ENCODE measurements at places on chromosomes 13 and 19.
A peak's percentile ranks its signal among the peaks of the same experiment; 100 is the strongest.

GRCh38 chr19:15452111-15453047, 2.6 kb upstream of the WIZ start:
- peak; percentile 53 for DNase-seq

- DNase-seq: no peak
Observed at GRCh38 chr19:55481148-55481793, 3.7 kb upstream of the NAT14 start.

GRCh38 chr19:16861834-16862233, 27.0 kb upstream of the F2RL3 start:
- no peak for DNase-seq

GRCh38 chr13:114025714-114026431, 52.0 kb upstream of the C13orf46 start:
- DNase-seq: no peak

- no peak for DNase-seq
Observed at GRCh38 chr19:41957838-41958366, 1.2 kb downstream of the RABAC1 start.

DNA sequence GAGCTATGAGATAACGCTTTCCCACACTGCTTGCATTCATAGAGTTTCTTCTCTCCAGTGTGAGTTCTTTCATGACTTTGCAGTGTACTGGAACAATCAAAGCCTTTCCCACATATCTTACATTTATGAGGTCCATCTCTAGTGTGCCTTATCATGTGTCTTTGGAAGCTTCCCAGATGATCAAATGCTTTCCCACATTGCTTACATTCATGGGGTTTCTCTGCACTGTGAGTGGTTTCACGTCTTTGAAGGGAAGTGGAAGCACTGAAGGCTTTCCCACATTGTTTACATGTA, 14.9 kb upstream of the ZNF442 start:
- no peak for DNase-seq

DNA sequence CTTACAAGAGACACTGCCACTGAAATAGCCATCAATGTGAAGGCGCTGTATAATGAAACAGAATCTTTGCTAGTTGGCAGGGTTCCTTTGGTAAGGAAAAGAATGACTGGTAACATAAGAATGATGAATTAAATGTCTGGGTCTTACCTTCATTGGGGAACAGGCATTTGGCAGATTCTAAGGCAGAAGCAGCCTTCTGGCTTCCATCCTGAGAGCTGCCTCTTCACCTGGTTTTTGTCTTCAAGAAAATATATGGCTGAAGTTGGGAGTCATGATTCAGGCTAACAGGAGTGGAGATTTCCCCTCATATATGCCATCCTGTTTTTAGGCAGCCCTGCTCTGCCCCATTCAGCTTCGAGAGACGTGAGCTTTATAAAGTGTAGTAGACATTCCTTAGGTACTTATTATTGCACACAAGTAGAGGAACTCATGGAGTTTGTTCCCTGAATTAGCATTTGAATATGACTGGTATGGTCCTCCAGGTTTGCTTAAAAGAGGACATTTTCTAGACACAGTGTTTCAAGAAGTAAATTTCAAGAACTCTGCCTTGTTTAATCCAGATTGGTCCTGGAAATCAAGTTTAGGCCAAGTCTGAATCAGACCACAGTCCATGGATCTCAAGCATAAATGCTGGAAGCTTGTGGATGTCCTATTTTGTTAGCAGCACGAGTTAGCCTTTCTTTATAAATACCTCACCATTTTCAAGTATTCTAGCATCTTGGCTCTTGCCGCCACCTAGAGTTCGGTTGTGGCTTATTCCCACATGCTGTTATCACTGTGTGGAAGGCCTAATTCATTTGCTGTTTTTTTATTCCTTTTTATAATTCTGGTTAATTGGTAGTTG, 56.2 kb upstream of the AKAP11 start:
- no peak for DNase-seq

DNA sequence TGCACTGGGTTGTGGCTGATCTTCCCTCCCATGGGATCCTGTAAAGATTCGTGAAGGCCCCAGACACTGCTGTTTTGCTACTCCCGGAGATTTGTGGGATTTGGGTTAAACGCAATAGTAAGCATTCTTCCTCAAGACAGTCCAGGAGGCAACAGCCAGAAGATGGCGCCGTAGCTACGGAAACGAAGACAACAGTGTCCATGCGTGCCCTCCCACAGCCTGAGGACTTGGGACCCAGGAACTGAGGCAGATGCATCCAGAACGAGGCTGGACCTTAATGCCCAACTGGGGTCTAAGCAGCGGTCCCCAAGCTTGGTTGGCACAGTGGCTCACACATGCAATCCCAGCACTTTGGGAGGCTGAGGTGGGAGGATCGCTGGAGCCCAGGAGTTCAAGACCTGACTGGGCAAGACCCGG, 57.6 kb upstream of the ZNF507 start:
- peak; percentile 75 for DNase-seq

DNA sequence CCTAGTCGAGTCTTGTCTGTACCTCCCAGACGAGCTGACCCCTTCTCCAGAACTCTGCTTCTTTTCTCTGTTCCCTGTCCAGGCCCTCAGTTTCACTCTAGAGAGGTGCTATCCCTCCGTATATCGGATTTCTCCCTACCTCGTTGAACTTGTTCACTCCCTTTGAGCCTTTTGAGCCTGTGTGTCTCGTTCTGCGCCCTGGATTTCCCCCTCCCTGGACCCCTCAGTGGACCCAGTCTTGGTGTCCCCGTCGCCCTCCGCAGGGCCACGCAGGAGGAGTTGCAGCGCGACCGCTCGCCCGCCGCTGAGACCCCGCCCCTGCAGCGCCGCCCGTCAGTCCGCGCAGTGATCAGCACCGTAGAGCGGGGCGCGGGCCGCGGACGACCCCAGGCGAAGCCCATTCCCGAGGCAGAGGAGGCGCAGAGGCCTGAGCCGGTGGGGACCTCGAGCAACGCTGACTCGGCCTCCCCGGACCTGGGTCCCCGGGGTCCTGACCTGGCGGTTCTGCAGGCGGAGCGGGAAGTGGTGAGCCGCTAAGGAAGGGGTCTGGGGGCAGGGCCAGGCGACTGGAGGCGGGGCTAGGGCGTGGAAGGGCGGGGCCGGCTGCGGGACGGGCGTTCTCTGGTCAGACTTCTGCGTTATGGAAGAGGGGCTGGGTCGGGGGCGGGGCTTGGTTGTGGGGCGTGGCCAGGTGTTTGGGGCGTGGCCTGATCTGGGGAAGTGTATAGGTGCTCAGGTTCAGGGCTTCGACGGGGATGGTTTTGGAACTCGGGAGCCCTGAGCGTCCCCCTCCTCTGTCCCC, 5.5 kb downstream of the EPS8L1 start:
- peak; percentile 77 for DNase-seq

DNA sequence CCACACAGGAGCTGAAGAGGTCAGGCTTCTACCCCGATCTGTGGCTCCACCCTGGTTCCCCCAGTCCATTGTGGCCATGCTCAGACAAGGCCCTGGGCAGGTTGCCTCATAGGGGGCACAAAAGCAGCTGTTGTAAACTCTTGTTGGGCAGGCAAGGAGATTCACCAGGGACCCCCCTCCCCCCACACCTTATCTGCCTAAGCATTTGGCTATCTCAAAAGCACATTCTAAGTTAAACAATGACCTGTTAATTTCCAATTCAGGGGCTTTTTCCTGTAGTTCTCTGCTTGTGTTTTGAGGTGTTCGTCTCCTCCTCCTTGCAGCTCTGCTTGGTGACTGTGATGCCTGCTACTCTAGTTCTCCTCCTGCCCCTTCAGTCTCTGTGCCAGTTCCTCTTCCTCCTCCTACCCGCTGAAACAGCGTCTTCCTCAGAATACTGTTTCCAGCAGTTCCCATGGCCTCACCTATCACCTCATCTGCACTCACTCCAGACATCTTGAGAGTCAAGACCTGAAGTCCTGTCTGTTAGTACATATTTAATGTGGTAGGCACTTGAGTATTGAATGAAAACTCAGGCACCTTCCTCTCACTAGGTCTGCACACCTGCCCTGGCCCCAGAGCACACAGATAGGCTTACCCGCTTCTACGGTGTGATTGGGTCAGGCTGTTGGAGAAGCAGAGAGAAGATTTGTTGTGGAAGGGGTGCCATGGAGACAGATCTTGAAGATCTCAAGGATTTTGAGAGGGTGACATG, 31.7 kb downstream of the SPATA13 start:
- no peak for DNase-seq

DNA sequence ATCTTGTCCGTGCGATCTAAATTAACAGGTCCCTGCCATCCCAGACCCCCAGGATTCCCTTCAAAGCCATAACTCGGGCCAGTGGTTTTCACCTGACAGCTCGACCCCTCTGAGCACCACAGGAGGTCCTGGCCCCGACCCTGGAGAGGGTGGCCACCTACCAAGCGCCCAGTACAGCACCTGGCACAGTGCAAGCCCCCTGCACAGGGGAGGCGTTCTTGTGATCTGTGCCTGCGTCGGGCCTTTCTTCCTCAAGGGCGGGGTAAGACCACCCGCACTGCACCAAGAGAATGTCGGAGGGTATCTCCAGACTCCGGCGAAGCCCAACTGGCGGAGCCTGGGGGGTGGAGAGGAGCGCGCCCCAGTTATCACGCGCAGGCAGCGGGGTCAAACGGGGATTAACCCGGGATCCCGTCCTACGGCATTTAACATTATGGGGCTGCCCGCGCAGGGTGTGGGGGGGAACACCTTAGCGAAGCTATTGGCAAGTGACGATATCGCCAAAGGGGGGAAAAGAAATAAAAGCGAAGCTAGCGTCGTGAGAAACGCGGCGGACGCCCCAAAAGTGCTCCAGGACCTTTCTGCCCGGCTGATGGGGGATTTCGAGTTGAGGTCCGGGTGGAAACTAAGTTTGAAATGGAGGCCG, 1.3 kb upstream of the HNRNPL start:
- DNase-seq: no peak

- DNase-seq: no peak
Observed at GRCh38 chr13:90557626-90558025, 789.9 kb upstream of the MIR17HG start.

DNA sequence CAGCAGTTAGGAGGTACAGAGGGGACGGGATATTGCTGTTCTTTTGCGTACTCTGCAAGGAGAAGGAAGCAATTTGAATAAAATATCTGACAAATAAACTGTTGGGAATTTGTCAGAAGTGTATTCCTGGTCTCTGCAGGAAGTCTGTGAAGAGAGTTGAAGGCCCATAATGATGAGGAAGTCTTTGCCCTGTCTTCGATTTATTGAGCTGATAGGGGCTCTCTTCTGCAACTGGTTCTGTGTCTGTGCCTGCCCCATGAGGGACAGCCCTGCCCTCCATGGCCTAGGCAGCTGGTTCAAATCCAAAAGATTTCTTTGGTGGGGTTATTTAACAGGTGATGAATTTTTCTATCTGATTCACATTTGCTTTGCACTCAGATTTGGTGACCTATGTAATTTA, 339.7 kb upstream of the EDNRB start:
- no peak for DNase-seq

DNA sequence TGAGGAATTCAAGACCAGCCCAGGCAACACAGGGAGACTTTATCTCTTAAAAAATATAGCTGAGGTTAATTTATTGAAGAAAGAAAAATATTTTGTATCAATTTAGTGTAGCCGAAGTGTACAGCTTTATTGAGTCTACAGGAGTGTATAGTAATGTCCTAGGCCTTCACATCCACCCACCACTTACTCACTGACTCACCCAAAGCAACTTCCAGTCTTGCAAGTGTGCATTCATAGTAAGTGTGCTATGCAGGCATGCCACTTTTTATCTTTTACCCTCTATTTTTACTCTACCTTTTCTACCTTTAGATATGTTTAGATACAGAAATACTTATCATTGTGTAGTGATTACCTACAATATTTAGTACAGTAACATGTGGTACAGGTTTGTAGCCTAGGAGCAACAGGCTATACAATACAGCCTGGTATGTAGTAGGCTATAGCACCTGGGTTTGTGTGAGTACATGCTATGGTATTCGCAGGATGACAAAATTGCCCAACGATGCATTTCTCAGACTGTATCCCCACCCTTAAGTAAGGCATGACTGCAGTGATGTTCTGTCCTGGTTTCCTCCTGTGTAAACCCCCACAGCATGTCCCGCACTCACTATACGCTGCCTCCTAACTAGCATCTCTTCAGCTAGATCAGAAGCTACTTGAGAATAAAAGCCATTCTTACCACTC, 15.3 kb upstream of the ATP12A start:
- DNase-seq: no peak

DNA sequence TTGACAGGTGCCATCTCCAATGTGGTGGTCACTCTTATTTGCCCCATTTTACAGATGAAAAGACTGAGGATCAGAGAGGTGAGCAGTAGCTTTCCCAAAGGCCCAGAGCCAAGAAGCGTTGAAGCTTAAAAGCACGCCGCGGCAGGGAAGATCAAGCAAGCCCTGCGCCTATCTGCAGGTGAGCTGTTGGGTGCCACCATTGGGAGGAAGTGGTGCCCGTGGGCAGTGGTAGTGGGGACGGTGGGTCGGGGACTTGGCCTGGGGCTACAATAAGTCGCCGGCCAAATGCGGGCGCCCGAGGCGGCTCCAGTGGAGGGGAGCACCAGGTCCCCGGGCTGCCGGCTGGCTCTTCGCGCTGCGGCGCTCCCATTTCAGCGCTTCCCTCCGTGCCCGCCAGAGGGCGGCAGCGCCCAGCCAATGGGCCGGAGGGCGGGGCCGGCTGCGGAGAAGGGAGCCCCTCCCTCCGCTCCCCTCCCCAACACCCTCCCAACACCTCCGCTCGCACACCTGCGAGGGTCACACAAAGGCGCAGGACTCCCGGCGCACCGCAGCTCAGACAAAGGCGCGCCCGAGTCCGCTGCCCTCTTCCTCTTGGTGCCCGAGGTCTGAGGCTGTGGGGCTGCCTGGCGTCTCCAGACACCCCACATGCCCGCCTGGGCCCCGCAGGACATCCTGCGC, 744 bp upstream of the POU2F2 start:
- DNase-seq: peak; percentile 71

GRCh38 chr19:44640518-44640917, 3.2 kb upstream of the PVR start:
- DNase-seq: no peak

GRCh38 chr19:46206176-46206575, 23.4 kb upstream of the IGFL1 start:
- DNase-seq: no peak

- no peak for DNase-seq
Observed at GRCh38 chr13:74662905-74663304, 528.7 kb upstream of the KLF12 start.

GRCh38 chr13:48661107-48661506, 7.4 kb downstream of the CYSLTR2 start:
- DNase-seq: no peak

- no peak for DNase-seq
Observed at GRCh38 chr19:5590865-5591154, 23.1 kb upstream of the TINCR start.
